ELR (cell line): ENCODE measurements at places on chromosomes 2 and 18.

- DNase-seq = no peak
Measured at GRCh38 chr2:53234548-53234903, 533.1 kb upstream of the CHAC2 start.

DNA sequence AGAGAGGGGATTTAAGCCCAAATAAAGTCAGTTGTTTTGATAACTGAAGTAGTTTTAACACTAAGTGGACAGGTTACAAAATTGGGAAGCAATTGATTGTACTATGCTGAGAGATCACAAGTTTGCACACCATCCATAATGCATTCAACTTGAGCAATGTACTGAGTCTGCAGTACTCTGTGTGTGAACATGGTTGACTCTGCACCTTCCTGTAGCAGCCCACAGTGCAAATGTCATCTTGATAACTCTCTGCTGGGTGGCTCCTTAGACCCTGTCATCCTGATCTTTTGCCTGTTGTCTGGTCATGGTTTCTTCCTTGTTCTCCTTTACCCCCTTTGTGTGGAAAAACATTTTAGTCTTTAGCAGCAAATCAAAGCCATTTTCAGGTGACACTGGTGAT lies 168.0 kb downstream of the ARHGAP15 start:
- no peak for DNase-seq

- no peak for DNase-seq
Measured at GRCh38 chr2:190119257-190119656, 56.7 kb upstream of the MSTN start.

DNA sequence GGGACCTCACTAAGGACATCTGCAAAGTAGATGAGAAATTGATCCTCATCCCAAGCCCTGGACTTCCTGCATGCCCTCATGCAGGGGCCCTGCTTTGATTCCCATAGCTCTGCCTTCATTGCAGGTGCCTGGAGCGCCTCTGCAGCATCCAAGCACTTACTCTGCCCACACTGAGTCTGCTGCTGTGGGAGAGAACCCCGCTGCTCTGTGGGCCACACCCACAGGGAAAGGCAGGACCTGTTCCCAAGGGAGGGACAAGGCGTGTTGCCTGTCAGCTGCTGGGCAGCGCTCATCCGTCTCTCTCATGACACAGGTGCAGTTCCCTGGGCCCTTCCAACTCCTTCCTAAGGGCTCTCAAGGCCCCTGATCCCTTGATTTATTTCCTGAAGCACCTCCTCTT lies 266.8 kb upstream of the SMIM21 start:
- DNase-seq = no peak

GRCh38 chr2:170815746-170816503 lies 762 bp upstream of the GAD1 start:
- DNase-seq = peak; percentile 74
